CD4-positive, alpha-beta T cell (primary cell): ENCODE measurements at places on chromosomes 5 and 9. TPM values are rescaled to one million over a fixed set of nuclear protein-coding genes. Genes with fewer than 3 reads are reported as not detected.

GRCh38 chr9:126667190-126668055 is 53.7 kb downstream of the LMX1B start:
- peaks cover 3% of the 10 kb centered on the region for H3K4me1 ChIP-seq
- H3K27ac ChIP-seq, result no peak overlapping the region
- peaks cover 69% of the 10 kb centered on the region for H3K27me3 ChIP-seq
- no peaks in the 10 kb centered on the region for H3K36me3 ChIP-seq
- no peak for DNase-seq

- H3K4me3 ChIP-seq, result no peak overlapping the region
- no peaks in the 10 kb centered on the region for H3K27me3 ChIP-seq
- DNase-seq, result no peak
Observed at GRCh38 chr9:22817181-22817580, 370.6 kb downstream of the DMRTA1 start.

DNA sequence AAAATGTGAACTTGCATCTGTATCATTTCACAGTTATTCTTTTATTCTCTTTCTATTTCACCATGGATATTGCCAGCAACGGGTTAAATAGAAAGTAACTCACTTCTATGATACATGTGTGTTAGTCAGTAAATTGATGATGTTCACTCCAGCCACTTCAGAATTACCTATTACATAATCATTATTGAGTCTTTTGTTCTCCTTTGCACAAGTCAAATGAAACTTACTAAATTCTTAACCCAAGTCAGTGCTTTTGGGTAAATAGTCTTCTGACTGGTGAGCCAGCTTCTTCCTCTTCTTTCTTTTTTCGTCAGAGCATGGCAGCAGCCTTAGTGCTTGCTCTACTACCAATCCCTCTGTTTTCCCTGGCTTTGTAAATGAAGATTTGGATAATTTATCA is 344.3 kb downstream of the RAB3C start:
- no peaks in the 10 kb centered on the region for H3K4me1 ChIP-seq
- no peak overlapping the region for H3K4me3 ChIP-seq
- H3K27ac ChIP-seq, result no peak overlapping the region
- no peaks in the 10 kb centered on the region for H3K27me3 ChIP-seq

- H3K4me3 ChIP-seq, result no peak overlapping the region
- peaks cover 17% of the 10 kb centered on the region for H3K36me3 ChIP-seq
- no peak overlapping the region for H3K27ac ChIP-seq
- no peaks in the 10 kb centered on the region for H3K27me3 ChIP-seq
- H3K4me1 ChIP-seq, result peaks cover 92% of the 10 kb centered on the region
Observed at GRCh38 chr9:137456864-137457405, 2.2 kb downstream of the NSMF start.

GRCh38 chr5:93572101-93572607 is 8.9 kb downstream of the NR2F1-AS1 start:
- H3K4me3 ChIP-seq, result no peak overlapping the region
- no peak overlapping the region for H3K27ac ChIP-seq
- peaks cover 36% of the 10 kb centered on the region for H3K4me1 ChIP-seq
- H3K27me3 ChIP-seq, result peaks cover 70% of the 10 kb centered on the region
- no peaks in the 10 kb centered on the region for H3K36me3 ChIP-seq
- DNase-seq, result no peak

- H3K27ac ChIP-seq, result no peak overlapping the region
- no peaks in the 10 kb centered on the region for H3K27me3 ChIP-seq
- no peak overlapping the region for H3K4me3 ChIP-seq
- no peaks in the 10 kb centered on the region for H3K36me3 ChIP-seq
Observed at GRCh38 chr5:154723740-154724505, 31.3 kb upstream of the LARP1 start.

The NR5A1 gene
- total RNA-seq, result not detected

The CTNND2 gene
- total RNA-seq, result 0.20 TPM
